Ureter (tissue), 1 donor: ENCODE measurements at places on chromosomes 12 and 14.

DNA sequence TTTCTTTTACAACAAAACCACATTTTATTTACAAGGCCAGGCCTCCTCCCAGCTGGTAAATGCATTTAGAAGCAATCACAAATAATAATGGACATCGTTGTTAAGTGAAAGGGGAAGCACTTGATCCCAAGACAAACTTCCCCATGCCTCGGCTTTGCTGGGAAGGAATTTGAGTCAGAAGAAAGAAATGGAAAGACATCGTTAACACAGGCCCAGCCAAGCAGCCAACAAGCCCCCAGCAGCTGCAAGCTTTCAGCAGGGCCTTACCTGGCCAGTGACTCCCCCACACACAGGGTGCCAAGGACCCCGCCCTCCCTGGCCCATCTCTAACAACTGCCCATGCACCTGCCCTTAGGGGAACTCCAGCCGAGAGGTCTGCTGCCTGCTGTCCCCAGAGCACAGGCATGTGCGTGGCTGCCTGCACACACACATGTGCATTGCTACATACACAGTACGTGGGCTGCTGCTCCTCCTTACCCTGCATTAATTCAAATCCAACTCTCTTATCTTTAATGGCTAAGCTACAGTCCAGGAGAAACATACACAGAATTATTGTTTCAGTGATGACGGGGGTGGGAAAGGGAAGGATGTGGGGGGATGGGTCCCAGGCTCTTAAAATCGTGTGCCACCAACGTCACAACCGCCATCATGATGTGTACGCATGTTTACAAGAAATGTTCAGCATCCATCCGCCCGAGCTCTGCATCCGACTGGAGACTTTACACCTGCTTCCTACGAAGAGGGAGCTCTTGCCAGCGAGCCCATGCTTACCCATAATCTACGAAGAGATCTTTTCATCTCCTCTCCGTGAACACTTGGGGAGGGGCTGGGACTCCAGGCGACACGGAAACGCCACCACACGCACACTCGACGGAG, 9.8 kb downstream of the BCL11B start:
- no peak for DNase-seq

GRCh38 chr14:71060274-71060673, 153.0 kb downstream of the PCNX1 start:
- DNase-seq, result no peak

GRCh38 chr12:116933512-116934246, 22.9 kb downstream of the FBXW8 start:
- no peak for DNase-seq

- DNase-seq, result no peak
These were observed 24.7 kb downstream of the CLMN start for GRCh38 chr14:95294834-95295599.

- DNase-seq, result no peak
These were observed 21.7 kb upstream of the LMNTD1 start for GRCh38 chr12:25574761-25575160.

DNA sequence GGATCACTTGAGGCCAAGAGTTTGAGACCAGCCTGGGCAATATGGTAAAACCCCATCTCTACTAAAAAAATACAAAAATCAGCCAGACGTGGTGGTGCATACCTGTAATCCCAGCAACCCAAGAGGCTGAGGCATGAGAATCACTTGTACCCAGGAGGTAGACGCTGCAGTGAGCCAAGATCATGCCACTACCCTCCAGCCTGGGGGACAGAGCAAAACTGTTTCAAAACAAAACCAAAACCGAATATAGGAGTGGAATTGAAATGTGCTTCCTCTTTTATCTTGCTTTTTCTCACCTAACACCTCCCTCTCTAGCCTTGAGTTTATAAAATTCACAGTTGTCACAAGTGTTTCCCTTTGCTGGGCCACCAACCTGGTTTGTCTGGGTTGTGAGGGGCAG, 181.9 kb downstream of the PAH start:
- no peak for DNase-seq

DNA sequence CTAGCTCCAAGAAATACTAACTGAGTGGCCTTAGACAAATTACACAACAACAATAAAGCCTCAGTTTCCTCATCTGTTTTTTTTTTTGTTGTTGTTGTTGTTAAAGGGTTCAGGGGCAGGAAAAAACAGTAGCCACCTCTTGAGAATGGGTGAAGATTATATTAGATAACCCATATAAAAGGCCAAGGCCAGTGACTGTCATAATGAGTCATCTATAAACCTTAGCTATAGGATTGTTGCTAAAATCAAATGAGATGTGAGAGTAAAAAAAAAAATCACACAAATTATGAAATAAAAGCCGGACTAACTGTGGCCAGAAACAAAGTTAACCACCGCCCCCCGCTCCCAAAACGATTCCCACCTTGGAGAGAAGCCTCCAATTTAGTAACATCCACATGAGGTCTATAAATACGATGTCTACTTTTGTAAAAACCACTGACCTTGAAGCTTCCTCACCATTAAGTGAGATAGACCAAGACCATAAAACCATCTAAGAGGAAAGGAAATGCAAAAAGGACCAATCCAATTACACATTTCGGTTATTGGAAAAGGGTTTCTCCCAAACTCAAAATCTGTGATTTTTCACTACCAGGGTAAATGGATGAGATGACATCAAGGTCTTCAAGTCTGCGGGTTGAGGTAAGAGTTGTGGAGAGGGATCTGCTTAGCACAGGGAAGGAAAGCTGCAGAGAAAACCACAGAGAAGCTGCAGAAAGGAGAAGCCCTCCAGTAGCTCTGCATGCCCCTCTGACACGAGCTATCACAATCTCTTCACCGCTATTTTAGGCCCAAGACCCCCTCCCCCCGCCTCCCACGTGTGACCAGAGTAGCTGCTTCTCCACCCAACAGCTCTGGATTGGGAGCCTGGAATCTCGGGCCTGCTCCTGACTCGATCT, 1.0 kb downstream of the NAA25 start:
- peak; percentile 37 for DNase-seq

DNA sequence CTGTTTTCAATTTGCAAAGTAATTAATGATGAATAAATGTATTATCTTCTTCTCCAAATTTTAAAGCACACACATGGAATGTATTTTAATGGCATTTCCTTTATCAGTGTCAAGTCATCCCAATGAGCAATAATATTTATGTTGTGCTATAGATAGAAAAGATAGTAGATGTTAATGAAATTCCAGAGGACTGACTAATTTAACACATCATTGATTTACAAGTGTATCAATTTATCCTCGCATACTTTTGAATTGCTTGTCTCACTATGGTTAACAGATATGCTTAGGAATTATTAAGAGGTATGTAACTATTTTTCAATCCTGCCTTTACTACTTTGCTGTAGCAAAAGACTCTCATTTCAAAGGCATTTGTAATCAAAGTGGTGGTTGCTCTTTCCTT, 842.9 kb downstream of the SLC6A15 start:
- no peak for DNase-seq

- DNase-seq, result no peak
These were observed 100.1 kb downstream of the HEATR5A start for GRCh38 chr14:31320216-31320615.

- peak; percentile 100 for DNase-seq
These were observed at the start of the genes ATP6V1D and EIF2S1 for GRCh38 chr14:67359775-67360469. ATP6V1D (minus strand) TSS chr14:67359804; CDS start chr14:67359698, 106 bp downstream. EIF2S1 (plus strand) TSS chr14:67360328; CDS start chr14:67364768, 4,440 bp downstream.

- DNase-seq, result no peak
These were observed 40.0 kb upstream of the PNMA1 start for GRCh38 chr14:73753887-73754795.

DNA sequence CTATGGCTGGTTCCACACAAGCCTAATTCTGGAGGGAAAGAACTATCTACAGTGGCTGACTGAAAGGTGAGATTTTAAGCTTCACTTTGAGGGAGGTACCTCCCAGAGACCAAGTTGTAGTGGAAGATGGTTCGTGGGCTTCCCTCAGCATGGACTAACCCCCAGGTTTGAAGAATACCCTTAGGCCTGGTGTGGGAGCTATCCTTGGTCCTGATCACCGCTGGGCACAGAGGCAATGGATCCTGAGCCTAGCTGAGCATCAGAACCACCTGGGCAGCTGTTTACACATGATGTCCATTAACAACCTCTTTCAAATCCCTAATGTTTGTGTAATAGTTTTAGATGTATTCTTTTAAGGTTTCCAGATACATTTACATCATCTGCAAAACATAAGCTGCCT, 10.3 kb downstream of the DAO start:
- no peak for DNase-seq

- DNase-seq, result no peak
These were observed 44.0 kb upstream of the SINHCAF start for GRCh38 chr12:31369712-31370521.

DNA sequence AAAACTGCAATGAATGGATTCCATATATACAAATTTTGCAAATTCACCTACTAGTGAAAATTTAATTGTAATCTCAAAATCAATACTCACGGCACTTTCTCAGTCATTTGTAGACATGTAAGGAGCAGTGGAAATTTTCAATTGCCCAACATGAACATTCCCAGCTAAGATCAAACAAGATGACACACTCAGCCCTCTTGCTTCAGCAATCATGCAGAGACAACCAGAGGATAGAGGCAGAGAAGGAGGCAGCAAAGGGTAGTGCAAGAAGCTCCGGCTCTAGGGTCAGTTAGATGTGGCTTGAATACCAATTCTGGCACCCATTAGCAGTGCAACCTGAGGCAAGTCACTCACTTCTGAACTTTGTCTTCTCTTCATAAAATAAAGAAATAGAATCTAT, 91.5 kb upstream of the SLC35F4 start:
- no peak for DNase-seq

DNA sequence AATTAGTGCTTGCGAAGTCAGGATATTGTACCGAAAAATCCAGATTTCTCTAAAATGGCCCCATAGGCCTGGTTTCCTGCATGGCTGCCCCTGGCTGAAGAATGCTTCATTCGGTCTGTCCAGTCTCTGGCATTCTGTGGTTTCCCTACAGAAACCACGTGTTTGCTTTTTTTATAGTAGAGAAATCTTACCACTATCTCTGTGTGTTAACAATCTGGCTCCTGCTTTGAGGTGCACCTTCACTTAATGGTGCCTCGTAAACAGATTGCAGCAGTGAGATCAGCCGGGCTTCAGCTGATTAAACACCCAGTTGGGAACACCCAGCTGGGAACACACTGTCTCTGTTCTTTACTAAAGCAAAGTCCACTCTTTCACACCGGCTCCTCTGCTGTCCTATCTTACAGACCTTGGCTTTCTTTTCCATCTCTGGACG, 6.7 kb upstream of the DNAAF2 start:
- DNase-seq, result no peak

- DNase-seq, result no peak
These were observed 12.4 kb upstream of the KCNK13 start for GRCh38 chr14:90049390-90049789.

- no peak for DNase-seq
These were observed 11.3 kb upstream of the RCOR1 start for GRCh38 chr14:102581193-102581592.

DNA sequence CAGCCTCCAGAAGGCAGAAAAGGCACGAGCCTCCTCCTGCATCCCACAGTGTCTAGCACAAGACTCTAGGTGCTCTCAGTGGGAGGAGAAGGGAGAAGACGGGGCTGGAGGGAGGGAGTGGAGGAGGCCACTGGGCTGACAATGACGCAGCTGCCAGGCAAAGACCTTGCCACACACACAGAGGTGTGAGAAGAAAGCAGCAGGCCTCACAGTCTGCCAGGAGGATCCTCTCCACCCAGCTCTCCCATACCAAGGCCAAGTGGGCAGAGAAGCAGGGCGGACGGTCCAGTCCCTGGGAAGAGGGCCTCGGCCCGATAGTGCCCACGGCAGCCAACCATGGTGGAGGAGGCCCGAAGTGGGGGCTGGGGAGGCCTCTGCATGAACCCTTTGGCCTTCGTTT, 78.9 kb downstream of the NCOR2 start:
- no peak for DNase-seq

DNA sequence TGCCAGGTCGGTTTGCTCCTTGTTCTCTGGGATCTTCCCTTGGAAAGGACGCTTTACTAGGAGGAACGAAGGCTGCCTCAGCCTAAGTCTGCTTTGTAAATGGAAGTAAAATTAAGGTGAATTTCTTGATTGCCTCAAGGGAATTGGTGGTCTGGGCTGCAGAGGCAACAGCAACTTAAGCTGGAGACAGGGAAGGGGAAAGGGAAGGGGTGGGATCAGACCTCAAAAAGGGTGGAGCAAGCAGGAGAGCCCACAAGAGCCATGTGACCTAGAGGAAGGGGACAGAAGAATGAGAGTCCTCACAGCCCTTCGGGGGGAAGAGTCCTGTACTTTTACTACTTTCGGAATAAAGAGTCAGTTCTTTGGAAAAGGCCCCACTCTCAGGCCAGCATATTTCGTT, 147.9 kb downstream of the PPM1H start:
- no peak for DNase-seq

DNA sequence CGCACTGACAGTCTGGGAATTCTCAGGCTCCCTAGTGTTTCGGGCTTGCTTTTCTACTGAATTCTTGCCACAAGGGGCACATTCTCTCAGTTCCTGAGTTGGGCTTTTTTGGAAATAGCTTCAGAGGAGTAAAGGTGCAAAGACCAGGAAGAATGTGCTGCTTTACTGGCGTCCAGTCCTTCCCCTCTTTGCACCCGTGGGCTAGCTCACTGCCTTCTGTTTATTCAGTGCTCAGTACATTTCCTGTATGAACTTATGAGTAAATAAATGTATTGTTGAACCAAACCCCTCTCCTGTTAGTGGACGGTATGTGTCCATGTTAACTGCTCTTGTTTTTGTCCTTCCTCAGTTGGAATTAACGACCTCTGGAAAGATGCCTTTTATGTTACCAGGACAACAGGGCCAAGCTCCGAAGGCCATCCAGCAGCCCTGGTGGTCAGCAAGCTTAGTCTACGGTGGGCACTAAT, 24.0 kb downstream of the GSG1 start:
- no peak for DNase-seq

DNA sequence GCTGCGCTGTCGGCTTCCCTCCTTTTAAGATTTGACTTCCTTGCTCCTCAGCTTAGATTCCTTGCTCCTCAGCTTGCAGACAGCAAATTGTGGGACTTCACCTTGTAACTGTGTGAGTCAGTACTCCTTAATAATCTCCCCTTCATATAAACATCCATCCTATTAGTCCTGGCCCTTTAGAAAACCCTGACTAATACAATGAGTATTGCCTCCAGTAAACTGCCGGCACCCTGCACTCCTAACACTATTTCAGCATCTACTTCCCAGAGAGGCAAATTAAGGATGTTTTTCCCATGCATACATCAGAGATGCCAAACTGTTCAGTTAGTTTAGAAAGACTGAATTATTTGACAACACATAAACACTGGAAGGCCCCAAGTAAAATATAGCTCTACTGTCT, 611.3 kb upstream of the TMEM132C start:
- DNase-seq, result no peak
